ENCODE measurements at places on chromosomes 5 and 9. TPM values are rescaled to one million over a fixed set of nuclear protein-coding genes. Genes with fewer than 3 reads are reported as not detected.

NUTM2F gene
- polyA plus RNA-seq: not detected

LRRC26 gene
- polyA plus RNA-seq: 0.34 TPM

OLFM1 gene
- polyA plus RNA-seq: 2.6 TPM

DNA sequence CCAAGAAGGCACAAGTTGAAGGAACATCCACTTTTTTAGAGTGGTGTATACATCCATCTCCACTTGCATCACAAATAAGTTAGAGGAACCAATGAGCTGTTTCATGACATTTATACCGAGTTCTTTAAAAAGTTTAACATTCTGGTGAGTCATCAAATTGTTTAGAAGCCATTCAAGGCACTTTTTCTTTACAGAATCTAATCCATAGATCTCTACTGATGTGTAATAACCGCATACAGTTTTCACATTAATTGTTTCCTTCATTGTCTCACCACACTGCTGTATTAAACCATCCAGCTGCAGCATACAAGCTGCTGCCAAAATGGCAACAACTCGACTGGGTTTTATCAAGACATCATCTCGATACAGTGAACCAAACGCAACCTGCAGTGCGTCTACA, 744 bp downstream of the GMCL2 start:
- DNase-seq: no peak

- DNase-seq: no peak
These were observed 200.1 kb downstream of the GADD45G start for GRCh38 chr9:89804766-89805531.

GRCh38 chr5:175700991-175701390, 43.1 kb downstream of the HRH2 start:
- no peak for DNase-seq

DNA sequence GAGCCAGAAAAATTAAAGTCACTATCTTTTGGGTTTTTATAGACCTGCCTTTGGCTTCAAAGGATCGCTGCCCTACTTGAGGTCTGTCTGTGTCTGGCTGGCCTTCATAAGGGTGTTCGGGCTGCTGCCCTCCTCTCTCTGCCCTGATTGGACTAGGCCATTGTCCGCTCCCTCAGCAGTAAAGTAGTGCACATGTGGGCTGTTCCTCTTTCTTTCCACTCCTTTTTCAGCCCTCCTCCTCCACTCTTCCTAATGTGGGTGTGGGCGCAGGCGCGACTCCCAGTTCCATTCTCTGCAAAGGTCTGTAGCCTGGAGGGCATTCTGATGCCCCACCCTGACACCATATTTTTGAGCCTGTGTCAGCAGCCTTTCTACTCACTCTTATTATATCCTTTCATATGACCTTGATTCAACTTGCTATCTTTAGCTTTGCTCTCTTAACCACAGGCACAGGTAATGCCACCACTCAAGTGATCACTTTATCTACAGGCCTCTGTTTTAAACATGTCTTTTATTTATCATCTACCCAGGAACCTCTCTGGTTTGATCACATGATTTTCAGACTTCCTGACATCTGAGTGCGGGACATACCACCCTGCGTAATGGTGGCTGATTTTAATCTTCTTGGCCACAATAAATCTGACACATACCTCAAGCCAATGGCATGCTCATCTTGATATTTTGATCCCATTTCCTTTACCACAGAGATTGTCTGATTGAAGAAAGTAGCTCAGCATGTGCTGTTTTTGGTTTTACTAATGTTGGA, 144.5 kb downstream of the AOPEP start:
- no peak for DNase-seq
